Motor neuron (in vitro differentiated cells): ENCODE measurements at places on chromosomes 5 and 9. TPM values are rescaled to one million over a fixed set of nuclear protein-coding genes. Genes with fewer than 3 reads are reported as not detected.

DNA sequence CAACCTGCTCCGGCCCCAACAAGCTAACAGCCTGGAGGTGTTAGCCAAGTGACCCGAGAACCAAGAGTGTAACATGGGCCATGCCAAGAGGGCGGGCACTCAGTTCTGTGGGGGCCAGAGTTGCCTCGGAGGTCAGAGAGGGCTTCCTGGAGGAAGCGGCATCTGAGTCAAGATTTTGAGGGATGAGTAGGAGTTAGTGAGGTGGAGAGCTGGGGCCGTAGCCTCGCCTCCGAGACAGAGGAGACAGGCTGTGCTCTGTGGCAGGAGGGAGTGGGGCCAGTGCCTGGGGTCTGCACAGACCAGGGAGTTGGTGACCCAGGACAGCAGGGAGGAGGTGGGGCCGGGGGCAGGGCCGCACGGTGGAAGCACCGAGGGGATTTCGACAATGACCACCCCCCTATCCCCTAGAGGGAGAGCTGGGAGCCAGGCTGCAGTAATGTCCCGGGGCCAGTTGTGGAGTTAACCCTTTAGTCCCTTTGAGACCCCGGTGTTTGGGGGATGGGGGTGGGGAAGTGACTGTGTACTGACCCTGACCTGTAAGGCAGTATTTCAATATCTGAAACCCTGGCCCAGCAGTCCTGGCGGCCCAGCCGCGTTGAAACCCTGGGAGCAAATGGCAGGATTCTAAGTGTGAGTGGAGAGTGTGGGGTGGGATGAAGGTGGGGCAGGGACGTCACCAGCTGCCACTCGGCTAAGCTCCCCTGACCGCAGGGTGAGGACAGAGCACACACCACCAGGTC lies 148.7 kb upstream of the COL5A1 start:
- peak; percentile 14 for ATAC-seq

GRCh38 chr5:62256161-62257019 lies 49.6 kb upstream of the KIF2A start:
- peak; percentile 99 for ATAC-seq

GRCh38 chr5:73154208-73155006 lies 18.6 kb upstream of the TMEM174 start:
- no peak for ATAC-seq

The CD274 gene
- total RNA-seq: 0.09 and 0.33 TPM in 2 replicates

DNA sequence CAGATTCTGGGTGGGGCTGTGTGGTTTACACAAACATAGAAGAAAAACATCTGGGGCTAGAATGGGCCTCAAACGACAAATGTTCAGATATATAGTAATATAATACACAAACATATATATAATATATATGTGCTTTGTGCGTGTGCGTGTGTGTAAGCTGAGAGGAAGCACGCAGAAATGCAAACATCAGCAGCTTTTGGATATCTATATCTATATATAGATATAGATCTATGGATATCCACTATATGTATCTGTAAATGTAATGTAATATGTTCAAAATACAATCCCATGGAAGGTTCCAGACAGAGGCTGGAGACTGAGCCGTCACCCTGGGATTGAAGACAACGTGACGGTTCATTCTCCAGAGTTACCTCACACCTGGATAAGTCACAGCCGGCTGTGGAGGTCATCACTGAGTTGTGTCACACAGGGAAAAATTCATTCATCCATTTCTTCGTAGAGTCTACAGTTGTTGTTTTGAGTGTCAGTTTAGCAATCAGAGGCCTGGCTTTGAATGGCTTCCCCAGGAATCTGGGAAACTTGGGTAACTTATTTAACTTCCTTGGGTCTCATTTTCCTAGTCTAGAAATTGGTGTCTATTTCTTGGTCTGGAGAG lies 123.0 kb upstream of the CPEB4 start:
- no peak for ATAC-seq

The EDIL3 gene
- total RNA-seq: 49.3 and 49.4 TPM in 2 replicates

GRCh38 chr5:112109331-112110007 lies 309.6 kb downstream of the EPB41L4A start:
- no peak for ATAC-seq

DNA sequence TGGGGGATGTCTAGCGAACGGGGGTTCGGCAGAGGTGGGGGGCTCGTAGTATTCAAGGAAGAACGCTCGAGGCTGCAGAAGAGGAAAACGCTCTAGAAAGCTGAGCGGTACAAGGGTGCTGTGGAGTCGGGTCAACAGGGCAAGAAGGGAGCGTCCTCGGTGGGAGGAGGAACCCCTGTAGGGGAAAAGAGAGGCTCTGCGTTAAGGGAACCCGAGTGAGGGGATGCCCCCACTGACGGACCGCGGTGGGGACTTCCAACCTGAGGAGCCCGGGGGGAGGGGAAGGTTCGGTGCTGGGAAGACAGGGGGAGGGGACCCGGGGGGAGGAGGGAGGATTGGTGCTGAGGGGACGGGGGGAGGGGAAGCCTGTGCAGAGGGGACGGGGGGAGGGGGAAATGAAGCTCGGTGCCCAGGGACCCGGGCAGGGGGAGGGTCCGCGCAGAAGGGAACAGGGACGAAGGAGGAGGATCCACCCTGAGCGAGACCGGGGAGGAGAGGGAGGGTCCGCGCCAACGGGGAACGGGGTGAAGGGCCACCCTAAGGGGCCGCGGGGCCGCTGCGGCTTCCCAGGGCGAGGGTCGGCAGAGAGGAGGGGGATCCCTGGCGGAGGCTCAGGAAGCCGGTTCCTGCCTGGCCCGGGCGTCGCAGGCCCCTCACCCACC lies 621 bp downstream of the NR6A1 start:
- peak; percentile 28 for ATAC-seq

DNA sequence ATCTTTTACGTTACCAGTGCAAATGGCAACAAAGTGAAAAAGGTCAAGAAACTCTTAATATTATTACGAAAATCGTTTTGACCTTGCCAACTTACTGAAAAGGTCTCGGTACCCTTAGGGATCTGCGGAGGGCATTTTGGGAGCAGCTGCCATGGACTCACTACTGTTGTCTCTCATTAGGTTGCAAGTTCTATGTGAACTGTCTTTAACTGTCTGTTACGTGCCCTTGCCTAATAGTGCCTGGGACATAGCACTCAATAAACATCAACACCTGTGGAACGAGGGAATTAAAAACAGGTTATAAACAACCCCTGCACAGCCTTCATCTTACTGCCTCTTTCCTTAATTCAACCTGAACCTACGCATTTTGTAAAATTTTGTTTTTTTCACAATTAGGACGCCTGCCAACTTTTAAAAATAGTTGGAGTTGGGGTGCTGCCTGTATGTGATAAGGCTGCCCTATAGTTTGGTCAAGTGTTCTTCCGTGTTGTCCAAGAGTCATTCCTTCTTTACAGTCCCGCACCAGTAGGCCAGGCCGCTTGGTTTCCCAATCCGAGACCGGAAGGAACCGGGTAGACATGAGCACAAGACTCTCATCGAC lies 527 bp upstream of the SREK1 start:
- no peak for ATAC-seq

GRCh38 chr5:154278908-154279307 lies 88.4 kb downstream of the GALNT10 start:
- ATAC-seq: no peak

- ATAC-seq: no peak
Observed at GRCh38 chr5:181149806-181150733, 2.7 kb downstream of the OR2V2 start.

GRCh38 chr5:14156650-14157492 lies 13.7 kb downstream of the TRIO start:
- peak; percentile 85 for ATAC-seq

DNA sequence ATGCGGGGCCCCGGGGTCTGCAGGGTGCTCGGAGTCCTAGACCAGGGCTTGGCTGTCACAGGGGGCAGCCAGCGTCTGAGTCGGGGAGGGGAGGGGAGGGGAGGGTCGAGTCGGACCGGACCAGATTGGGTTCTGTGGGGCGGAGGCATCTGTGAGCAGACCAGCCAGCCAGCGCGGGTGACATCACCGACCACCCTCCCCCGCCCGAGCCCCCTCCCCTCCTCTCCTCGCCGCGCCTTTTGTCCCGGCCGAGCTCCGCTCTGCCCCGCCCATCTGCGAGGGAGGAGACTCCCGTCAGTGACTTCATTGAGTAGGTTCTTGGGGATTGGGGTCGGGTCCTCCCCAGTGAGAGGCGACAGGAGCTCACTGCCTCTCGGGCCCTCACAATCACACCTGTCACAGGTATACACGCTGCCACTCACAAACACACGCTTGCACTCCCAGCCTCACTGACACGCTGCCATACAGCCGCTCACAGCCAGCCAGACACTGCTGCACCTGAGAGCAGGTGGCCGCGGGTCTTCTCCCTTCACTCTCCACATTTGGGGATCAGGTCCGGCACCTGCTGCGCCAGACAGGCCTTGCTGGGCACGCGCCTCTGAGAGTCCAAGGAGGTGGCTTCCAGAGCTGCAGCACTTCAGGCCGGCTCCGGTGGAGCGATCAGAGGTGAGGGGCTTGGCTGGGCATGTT lies 546 bp downstream of the DNAJB5 start:
- peak; percentile 1 for ATAC-seq

DNA sequence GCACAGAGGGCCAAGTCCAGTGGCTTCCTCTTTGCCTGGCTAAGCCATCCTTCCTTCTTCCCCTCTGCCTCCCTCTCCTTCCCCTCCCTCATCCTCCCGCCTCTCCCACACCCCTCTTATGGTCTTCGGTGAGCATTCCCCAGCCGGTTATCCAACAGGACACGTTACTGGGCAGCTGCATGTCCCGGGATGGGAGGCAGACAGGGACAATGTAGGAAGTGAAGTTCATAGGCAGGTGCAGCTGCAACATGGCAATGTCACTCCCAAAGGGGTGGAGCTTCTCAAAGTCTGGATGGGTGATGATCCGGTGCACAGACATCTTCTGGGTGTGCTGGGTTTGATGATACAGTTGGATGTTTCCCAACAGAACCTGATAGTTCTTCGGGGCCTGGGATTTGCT lies 71.4 kb upstream of the SPTLC1 start:
- ATAC-seq: no peak

The SOHLH1 gene
- total RNA-seq: 0.16 TPM in 1 of 2 replicates, not detected in the other

- ATAC-seq: no peak
Observed at GRCh38 chr5:143550986-143551630, 147.6 kb upstream of the NR3C1 start.

DNA sequence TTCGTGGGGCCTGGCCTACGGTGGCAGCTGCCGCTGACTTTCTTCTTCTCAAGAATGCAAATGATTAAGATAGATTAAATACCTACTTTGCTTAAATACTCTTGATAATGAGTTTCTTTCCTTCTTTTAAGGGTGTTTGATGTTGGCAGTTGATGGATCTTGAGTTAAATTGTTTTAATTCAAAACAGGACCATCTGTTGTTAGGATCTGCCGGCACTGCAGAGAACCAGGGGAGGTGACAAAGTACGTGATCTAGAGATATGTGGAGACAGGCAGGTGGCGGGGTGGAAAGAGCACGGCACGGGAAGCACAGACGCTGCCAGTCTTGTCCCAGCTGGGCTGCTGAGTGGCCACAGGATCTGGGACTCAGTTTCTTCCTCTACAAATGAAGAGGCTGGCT lies 37.9 kb downstream of the MED27 start:
- no peak for ATAC-seq

The ARSI gene
- total RNA-seq: 0.16 and 0.23 TPM in 2 replicates

GRCh38 chr5:44365345-44365744 lies 23.9 kb downstream of the FGF10 start:
- no peak for ATAC-seq

- no peak for ATAC-seq
Observed at GRCh38 chr9:6575324-6576034, 70.0 kb downstream of the GLDC start.

The PRDM9 gene
- total RNA-seq: 0.09 TPM in 1 of 2 replicates, not detected in the other

The TXNDC8 gene
- not detected in 2 replicates for total RNA-seq

The NR6A1 gene
- 4.7 and 6.1 TPM in 2 replicates for total RNA-seq

The MARVELD2 gene
- total RNA-seq: 0.05 and 0.38 TPM in 2 replicates

The CERCAM gene
- total RNA-seq: 12.6 and 15.2 TPM in 2 replicates

The FAM221B gene
- total RNA-seq: 0.18 and 1.4 TPM in 2 replicates

- peak; percentile 56 for ATAC-seq
Observed at GRCh38 chr9:121219530-121219929, 17.9 kb upstream of the RAB14 start.

The CNTFR gene
- total RNA-seq: 68.1 and 72.4 TPM in 2 replicates

DNA sequence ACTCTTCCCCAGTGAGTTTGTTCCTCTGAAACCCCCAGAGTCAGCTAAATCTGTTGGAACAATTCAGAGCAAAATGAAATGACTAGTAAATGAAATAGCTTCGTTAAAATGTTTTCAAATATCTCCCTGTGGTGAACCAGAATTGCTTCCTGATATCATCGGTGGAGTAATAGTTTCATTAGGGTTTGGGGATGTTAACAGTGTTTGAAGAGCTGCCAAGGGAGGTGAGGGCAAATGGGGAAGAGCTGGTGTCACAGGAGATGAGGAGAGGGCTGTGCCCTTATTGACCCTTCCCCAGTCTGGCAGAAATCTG lies 4.3 kb upstream of the C7 start:
- no peak for ATAC-seq

The RNF130 gene
- 22.6 and 28.4 TPM in 2 replicates for total RNA-seq

DNA sequence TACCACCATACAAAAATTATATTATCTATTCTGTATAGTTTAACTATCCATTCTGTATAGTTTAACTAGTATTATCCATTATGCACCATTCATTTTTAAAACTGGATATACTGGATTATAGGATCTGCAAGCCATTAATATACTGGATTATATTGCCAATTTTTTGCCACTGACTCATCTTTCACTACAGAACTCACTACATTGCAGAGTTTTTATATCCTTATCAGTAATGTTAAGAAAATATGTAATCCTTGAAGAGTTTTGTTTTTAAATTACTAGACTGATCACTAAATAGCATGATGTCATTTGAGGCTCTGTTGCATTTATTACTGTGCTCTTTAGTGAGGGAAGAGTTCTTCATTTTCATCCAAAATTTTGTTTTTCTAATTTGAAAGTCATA lies 109.8 kb upstream of the SNX2 start:
- ATAC-seq: no peak

The SPTAN1 gene
- total RNA-seq: 266 and 341 TPM in 2 replicates

- ATAC-seq: no peak
Observed at GRCh38 chr5:172775326-172776234, 4.6 kb upstream of the DUSP1 start.

The FREM1 gene
- 0.76 and 1.4 TPM in 2 replicates for total RNA-seq

- ATAC-seq: no peak
Observed at GRCh38 chr5:150293091-150293941, 3.7 kb upstream of the CAMK2A start.

The CFAP157 gene
- total RNA-seq: 2.7 and 3.0 TPM in 2 replicates

DNA sequence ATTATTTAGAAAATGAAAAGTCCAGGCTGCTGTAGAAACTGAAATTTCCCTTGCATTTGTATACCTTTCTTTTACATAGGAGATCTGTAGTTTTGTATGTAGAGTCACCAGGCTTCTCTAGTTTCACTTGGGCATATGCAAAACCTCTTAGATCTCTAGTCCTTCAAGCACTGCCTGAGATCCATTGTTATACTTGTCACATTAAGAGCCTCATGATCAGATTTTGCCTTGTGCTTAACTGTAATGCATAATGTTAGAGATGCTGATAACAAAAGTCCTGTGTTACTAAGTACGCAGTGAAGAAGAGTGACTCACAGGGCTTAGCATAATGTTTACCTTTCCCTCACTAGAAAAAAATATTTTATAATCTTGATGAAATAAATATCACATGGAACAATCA lies 250.2 kb downstream of the CYLC2 start:
- ATAC-seq: peak; percentile 67

DNA sequence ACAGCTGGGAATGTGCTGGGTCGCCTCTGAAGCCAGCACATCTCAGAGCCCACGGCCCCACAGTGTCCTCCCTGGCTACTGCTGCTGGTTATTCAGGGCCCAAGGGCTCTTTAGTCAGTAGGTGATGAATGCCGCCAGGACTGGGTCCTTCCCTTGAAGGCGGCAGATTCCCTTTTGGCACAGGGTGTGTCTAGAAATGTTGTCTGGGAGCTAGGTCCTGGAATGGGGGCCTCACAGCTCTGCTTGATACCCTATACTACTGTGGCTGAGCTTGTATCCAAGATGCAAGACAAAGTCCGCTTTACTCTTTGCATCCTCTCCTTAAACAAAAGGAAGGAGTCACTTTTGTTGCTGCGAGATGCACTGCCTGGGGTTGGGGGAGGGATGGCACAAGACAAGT lies 33.1 kb downstream of the MEGF9 start:
- ATAC-seq: no peak
